Retinal pigment epithelial cell (primary cell): ENCODE measurements at places on chromosomes 6 and 20.

DNA sequence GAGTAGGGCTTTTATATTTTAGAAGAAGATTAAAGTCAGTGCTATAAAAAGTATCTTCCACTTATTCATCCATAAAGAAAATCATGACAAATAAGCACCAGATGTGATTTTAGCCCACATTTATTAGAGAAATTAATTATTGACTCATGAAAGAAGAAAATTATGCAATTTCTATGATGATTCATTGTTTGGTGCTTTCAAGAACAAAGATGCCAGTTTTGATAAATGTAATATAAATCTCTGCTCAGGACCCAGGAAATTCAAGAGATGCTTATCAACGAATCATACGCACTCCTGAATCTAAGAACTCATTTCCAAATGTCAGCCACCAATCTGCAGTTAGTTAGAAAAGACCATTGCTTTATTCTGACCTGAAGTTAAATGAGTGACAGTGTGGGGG lies 211.4 kb downstream of the ARHGAP18 start:
- peak; percentile 48 for DNase-seq

- no peak for DNase-seq
These were observed 10.2 kb downstream of the VSX1 start for GRCh38 chr20:25071734-25072133.

- DNase-seq, result no peak
These were observed 33.2 kb downstream of the ADA start for GRCh38 chr20:44618318-44618731.

- DNase-seq, result peak; percentile 11
These were observed 303 bp downstream of the MBOAT1 start for GRCh38 chr6:20211941-20212391.

- DNase-seq, result no peak
These were observed 21.2 kb downstream of the CUL9 start for GRCh38 chr6:43203029-43203717.

- DNase-seq, result no peak
These were observed 88.8 kb downstream of the THEMIS start for GRCh38 chr6:127811900-127812570.

DNA sequence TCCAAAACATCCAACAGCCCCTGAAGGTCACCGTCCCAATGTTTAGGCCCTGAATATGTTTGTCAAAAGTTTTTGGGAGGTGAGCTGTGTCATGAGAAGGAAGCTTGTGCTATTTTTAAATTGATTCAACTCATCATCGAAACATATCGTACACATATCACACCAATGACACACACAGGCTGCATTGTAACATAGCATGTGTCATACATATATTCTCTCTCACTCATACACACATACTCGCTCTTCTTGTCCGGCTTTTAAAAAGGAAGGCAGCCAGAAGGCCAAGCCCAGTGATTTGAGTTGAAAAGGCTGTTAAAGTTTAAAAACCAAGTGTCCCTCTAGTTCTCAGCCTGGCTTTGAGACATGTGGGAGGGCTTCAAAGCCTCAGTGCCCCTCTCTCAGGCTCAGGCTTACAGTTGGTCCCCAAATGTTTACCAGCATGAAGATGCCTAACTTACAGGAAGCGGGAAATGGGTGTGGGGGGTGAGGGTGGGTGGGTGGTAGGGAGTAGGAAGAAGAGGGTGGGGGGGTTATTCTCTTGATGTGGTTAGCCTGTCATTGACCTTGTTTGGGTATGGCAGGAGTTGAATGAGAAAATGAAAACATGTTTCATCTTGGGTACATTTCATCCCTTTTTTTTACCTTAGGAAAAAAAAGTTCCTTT lies 3.3 kb upstream of the PRDM1 start:
- no peak for DNase-seq

DNA sequence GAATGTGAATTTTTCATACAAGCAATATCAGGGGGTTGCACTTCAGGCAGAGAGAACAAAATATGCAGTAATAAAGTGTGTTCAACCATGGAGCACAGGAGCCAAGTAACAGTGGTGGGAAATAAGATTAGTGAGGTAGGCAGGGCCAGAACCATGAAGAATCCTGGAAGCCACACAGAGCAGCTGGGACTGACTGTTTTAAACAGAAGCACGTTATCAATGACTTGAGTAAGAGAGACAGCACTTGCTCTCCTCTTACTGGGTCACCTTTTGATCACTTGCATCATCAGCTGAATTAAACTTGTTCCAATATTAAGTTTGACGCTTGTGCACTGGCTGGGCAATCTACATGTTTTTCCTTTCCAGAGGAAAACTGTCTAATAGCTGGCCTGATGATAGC lies 238.5 kb downstream of the TBX18 start:
- DNase-seq, result no peak

DNA sequence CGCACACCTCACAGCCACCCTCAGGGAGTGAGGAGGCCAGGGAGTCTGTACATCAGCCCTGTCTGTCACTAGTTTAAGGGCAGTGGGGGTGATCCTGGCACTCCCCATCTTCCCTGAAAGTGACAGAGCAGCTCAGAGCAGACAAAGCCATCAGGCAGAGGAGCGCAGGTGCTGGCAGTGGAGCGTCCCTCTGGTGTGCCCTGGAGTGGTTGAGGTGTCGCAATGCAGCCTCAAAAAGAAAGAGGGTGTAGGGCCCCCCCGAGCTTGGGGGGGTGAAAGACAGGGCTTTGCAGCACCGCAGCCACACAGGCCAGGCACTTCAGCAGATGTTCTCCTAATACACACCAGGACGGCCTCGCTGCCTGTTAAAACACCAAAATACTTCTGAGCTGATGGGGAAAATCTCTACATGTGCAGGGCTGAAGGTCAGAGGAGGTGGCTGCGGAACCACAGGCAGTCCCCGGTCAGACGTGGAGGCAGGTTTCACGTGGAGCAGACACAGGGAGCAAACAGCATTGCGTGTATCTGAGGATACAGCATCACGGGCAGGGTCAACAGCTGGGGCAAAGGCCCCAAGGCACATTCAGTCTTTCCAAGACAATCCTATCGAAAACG lies 69.5 kb downstream of the PREX1 start:
- DNase-seq, result no peak

- no peak for DNase-seq
These were observed 16.8 kb upstream of the CCN5 start for GRCh38 chr20:44698351-44698750.

DNA sequence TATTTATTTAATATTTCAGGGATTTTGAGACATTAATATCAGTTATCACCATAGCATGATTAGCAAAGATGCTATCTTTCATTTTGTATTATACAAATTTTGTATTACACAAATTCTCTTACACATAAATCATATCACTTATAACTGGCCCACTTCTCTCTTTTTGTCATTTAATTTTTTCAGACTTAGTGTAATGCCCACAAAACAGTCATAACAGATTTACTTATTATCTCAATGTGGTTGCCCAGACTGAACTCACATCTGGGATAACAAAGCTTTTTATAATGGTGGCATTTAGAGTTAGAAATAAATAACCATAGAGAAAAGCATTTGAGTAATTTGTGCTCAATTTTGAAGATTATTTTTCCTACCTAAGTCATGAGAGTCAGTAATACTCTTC lies 148.3 kb downstream of the TFAP2B start:
- DNase-seq, result no peak

GRCh38 chr6:19327241-19327640 lies 509.9 kb upstream of the ID4 start:
- no peak for DNase-seq

DNA sequence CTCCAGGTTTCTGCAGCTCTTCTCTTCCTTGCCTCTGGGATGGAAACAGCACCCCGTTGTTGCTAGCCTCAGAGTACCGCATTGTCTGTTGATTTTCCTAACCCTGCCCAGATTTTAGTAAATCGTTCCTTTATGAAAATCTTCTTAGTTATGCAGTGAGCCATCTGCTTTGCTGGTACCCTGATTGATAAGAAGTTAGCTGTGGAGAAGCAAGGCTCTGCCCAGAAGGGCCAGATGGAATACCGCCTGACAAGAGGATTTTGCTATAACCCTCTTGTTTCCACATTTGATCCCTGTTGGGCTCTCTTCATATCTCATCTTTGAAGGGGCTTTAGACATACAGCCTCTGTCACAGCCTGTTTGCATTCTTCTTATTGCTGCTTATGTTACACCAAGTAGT lies 229.0 kb downstream of the CDKAL1 start:
- DNase-seq, result no peak

DNA sequence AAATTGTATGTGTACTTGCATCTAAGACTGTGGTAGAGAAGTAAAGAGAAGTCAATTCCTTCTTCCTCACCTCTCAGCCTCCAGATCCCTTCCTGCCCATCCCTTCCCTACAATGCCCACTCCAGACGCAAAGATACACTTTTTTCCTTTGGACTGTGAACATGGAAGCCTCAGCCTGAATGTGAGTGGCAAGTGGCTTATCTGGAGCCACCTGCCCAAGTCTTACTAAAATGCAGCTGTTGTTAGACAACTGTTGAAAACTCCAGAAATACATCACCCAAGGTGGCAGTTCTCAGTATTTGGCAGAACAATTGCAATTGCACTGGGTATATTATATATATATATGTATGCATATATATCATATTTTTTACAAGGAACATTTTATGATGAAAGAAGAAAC lies 7.5 kb downstream of the VGLL2 start:
- no peak for DNase-seq

GRCh38 chr6:146876271-146877151 lies 277.7 kb downstream of the ADGB start:
- no peak for DNase-seq

- no peak for DNase-seq
These were observed 905 bp downstream of the PPARD start for GRCh38 chr6:35343092-35343834.

- DNase-seq, result no peak
These were observed 12.2 kb upstream of the TAAR9 start for GRCh38 chr6:132525866-132526265.

GRCh38 chr6:127784468-127784867 lies 116.4 kb downstream of the THEMIS start:
- no peak for DNase-seq

DNA sequence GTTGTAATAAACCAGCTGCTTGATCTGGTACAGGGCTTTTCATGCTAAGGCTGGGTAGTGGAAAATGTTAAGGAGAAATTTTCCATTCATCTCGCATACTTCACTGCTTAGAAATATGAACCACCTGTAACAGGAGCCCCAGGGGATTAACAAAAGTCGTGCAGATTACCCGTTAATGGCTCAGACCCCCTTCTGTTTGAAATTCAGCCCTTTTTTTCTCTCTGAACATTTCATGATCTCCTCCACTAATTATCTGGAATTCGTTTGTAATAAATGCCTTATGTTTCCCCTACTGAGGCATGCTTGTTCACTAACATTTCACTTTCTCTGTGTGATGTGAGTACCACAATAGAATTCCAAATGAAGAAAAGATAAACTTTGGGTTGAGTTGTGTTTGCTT lies 336.4 kb upstream of the HSF2 start:
- DNase-seq, result peak; percentile 85

DNA sequence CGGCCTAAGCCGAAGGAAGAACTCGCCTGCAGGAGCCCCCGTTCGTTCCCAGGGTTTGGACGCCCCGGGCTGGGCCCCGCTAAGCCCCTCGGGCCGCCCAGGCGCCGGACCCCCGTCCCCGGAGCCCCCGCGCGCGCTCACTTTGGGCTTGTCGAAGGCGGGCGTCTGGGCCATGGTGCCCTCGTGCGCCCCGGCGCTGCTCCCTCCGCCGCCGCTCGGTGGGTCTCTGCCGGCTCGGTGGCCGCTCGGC lies 140 bp downstream of the ADA start:
- no peak for DNase-seq

- DNase-seq, result no peak
These were observed 36.4 kb downstream of the RRBP1 start for GRCh38 chr20:17645546-17646208.

GRCh38 chr6:168166627-168167026 lies 87.6 kb upstream of the FRMD1 start:
- DNase-seq, result no peak

DNA sequence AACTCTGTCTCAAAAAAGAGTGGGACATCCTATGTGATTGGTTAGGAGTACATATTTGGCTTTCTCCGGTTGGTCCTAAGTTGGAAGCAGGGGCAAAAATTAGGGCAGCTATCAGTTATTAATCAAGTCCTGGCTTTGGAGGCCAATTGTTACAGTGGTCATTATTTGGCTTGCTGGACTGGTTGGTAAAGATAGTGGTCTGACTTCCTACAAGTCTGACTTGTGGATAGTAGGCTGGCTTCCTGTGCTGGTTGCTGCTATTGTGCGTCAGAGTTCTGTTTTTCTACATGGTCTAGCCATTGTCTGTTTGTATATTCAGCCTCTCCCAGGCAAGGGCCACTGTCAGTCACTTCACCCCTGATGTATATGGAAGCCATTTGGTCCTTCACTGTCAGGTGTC lies 7.0 kb downstream of the ACOT8 start:
- DNase-seq, result no peak

DNA sequence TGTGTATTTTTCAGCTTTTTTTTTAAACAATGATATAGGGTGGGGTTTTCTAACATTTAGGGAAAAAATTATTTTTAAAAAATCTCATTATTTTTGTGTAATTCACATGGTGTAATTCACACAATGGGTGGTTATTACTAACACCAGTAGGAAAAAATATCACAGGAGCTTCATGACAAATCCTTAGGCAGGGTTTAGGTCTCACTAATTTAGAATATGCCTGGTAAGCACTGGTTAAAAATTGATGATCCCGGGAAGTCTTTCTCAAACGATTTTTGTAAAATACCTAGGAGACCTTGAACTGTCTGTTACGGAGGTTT lies 29.5 kb upstream of the ZNF217 start:
- DNase-seq, result no peak

- DNase-seq, result no peak
These were observed 111.6 kb downstream of the ERMARD start for GRCh38 chr6:169862892-169863525.

DNA sequence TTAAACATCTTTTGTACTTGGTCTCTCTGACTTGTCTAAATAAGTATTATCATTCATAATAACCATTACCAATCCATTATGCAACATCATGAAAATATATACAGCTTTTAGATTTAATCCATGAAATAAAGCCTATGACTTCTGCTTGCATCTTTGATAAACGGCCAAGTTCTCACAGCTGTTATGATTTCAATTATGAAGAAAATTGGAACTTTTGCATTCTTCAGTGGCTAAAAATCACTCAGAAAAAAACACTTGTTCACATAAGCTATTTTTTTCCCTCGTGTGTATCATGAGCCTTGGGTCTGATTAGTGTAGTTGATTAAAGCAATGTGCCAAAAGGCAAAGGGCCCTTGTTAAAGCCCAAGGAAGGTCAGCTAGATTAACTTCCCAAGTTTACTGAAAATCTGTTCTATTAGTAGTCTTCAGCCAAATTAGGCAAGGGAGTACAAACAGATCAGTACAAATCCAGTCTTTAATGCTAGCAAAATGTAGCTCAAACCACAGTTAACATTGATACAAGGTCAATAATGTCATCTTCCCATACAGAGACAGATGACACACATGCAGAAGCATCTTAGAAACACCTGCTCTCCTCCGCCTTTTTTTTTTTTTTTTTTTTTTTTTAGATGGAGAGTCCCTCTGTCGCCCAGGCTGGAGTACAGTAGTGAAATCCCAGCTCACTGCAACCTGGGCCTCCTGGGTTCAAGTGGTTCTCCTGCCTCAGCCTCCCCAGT lies 69.9 kb downstream of the SGK1 start:
- DNase-seq, result peak; percentile 85

- DNase-seq, result no peak
These were observed 57.9 kb downstream of the ITCH start for GRCh38 chr20:34420975-34421374.
